ENCODE measurements at places on chromosomes 4 and X.

DNA sequence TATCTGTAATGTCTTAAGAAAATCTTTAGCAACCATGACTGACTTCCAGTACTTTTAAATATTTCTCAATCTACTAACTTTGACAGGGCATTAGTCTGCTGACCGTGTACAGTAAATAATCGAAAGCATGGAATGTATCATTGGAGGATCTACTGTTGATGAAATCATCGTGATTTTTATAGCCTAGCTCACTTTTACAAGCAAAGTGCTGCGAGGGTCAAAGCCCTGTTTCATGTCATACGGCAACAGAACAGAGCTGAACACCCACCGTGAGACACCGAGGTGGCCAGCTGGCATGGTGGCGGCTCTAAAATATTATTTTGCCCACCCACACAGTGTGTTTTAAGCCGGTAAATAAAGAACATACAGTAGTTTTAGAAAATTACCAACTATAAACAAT, 679.3 kb downstream of the FAT4 start:
- DNase-seq, result no peak

DNA sequence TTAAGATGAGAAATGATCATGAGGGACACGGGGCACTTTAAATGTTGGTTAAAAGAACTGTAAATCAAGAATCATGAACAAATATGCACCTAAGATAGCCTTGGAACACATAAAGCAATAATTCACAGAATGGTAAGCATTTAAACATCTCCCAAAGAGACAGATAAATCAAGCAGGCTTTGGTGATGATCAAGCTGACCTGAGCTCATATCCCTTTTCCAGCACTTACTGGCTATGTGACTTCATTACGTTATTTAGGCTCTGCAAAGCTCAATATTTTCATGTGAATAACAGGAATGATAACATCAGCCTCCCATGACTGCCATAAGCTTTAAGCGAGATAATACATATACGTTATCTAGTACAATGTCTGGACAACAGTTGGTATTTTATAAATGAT, 54.9 kb downstream of the CHRNA9 start:
- no peak for DNase-seq

DNA sequence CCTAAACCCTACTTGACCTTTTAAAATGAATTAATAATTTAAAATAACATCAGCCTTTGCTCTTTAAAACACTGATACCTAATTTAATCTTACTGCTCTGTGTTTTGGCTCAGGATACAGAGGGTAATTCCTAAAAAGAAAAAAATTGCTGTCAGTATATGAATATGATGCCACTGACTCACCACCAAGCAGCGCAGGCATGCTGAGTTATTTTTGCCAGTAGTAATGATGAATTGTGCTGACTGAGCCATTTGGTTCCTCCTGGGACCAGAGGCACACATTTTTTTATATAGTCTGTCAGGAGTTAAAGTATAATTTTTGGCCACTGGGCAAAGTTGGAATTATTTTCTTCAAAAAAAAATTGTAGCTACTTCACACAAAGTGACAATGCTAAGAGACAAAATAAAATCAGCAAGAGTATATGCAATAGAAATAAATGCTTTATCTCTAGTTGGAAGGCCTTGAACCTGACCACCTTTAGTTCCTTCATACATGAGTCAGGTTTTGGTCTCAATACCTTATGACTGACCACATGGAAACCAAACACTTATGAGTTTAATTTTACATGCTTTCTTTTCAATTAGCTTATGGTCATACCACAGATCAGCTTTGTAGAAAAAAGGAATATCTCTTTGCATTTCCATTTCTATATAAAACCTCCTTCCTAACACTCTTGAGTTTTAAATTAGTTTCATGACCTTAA, 115.1 kb downstream of the PPP3CA start:
- no peak for DNase-seq

GRCh38 chrX:130304587-130305368, 34.9 kb upstream of the SLC25A14 start:
- DNase-seq, result no peak

DNA sequence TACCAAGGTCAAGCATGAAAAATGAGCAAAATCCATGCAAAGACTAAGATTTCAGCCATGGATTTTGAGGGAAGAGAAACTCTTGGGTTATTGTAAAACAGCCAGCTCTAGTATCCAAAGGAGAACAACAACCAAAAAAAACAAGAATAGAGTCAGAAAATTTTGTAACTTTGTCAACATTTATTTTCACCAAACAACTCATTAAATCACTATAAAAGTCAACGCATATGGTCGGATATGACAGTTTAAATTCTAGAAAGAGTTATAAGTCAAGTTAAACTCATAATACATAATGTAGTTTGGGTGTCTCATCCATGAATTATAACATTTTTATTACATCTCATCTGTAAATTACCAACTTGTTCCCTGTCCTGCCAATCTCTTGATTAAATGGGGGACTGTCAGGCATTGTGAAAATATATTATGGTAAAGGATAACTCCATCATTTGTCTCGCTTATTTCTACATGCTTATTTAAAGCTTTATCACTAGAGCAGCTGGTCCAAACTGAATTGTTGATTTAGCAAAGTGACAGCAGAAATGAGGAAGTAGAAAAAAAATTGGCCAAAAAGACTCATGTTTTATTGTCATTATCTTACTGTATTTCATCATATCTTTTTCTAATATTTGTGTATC, 224.8 kb upstream of the NOCT start:
- no peak for DNase-seq

All from cerebellar nuclear complex (tissue), 1 donor.